ENCODE measurements at places on chromosomes 2 and 18. TPM values are rescaled to one million over a fixed set of nuclear protein-coding genes. Genes with fewer than 3 reads are reported as not detected.
A peak's percentile ranks its signal among the peaks of the same experiment; 100 is the strongest.

- no peak for DNase-seq
Observed at GRCh38 chr2:8877894-8878293, 40.5 kb upstream of the KIDINS220 start.

- DNase-seq = no peak
Observed at GRCh38 chr2:63051795-63052333, 1.2 kb downstream of the OTX1 start.

DNA sequence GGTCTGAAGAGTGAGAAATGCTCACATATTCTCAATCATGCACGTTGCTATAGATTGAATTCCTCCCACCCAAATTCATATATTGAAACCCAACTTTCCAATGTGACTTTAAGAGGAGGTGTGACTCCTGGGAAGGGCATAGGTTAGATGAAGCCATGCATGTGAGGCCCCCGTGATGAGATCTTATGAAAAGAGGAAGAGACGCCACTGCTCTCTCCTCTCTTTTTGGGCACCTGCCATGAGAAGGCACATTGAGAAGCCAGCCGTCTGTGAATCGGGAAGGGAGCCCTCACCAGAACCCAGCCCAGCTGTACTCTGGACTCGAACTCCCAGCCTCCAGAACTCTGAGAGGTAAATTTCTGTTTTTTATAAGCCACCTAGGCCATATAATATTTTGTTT, 842.6 kb upstream of the SALL3 start:
- no peak for DNase-seq

GRCh38 chr2:36362291-36362690, 6.7 kb downstream of the CRIM1 start:
- DNase-seq = no peak

DNA sequence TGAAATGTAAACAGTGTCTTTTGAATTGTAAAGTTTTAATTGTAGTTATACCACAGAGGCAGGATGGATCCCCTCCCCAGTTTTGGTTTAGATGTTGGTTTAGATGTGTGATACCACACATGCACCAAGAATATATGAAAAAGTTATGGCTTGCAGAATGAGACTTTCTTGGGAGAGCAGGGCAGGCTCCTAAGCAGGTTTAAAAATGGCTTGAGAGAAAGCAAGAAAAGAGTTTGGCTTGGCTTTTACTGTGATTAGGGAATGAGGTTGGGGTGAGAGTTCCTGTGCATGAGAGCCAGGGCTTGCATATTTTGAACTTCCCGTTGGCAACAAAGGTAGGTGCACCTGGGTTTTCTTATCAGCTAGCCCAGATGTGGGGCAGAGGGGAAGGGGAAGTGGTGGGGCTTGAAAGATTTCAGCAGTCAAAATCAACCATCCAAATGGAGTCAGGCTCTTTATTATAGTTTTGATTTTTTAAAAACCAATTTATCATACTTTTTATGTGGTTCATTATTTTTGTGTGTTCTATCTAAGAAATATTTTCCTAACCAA, 246.9 kb downstream of the MTX2 start:
- no peak for DNase-seq

DNA sequence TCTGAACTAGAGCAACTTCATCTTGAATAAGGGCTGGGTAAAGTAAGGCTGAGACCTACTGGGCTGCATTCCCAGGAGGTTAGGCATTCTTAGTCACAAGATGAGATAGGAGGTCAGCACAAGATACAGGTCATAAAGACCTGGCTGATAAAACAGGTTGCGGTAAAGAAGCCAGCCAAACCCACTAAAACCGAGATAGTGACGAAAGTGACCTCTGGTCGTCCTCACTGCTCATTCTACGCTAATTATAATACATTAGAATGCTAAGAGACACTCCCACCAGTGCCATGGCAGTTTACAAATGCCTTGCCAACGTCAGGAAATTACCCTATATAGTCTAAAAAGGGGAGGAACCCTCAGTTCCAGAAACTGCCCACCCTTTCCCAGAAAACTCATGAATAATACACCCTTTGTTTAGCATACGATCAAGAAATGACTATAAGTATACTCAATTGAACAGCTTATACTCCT, 109.1 kb downstream of the FIGN start:
- DNase-seq = no peak

DNA sequence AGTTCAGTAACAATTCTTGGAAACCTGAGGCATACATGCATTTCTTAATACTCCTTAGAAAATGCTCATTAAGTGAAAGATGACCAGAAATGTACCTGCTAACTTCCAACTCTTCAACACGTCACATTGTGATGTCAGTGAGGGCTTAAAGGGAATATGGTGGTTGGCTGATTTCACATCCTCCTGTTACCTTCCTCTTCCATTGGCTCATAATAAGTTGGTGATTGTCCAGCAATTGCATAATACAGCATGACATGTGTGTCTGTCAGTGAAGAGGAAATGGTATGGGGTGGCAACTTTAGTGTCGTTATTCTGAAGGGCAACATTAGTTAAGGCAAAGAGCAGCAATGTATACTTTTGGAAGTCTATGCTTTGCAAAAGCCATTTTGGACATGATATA, 26.0 kb downstream of the PLEK start:
- DNase-seq = no peak

DNA sequence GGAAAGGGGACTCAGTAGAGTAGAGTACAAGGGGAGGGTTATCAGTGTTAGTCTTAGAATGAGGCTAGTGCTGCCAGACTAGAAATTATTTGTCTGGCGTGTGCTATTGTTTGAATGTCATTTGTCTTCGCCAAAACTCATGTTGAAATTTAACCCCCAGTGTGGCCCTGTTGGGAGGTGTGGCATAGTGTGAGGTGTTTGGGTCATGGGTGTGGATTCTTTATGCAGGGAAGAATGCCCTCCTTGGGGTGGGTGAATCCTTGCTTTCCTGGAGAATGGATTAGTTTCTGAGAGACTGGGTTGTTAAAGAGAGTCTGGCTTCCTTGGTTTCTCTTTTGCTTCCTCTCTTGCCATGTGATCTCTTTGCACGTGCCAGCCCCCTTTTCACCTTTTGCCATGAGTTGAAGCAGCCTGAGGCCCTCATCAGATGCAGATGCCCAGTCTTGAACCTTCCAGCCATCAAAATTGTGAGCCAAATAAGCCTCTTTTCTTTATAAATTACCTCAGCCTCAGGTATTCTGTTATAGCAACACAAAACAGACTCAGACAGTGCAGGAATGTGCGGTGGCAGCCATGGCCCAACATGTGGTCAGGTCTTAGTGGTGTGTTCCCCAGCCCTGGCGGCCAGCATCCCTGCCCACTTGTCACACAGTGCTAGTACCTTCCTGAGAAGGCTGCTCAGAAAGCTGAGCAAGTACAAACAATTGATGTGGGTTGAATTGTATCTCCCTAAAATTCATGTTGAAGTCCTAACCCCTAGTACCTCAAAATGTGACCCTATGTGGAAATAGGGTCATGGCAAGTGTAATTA, 48.4 kb upstream of the NAB1 start:
- no peak for DNase-seq

GRCh38 chr2:20602803-20603202, 48.1 kb downstream of the HS1BP3 start:
- no peak for DNase-seq

DNA sequence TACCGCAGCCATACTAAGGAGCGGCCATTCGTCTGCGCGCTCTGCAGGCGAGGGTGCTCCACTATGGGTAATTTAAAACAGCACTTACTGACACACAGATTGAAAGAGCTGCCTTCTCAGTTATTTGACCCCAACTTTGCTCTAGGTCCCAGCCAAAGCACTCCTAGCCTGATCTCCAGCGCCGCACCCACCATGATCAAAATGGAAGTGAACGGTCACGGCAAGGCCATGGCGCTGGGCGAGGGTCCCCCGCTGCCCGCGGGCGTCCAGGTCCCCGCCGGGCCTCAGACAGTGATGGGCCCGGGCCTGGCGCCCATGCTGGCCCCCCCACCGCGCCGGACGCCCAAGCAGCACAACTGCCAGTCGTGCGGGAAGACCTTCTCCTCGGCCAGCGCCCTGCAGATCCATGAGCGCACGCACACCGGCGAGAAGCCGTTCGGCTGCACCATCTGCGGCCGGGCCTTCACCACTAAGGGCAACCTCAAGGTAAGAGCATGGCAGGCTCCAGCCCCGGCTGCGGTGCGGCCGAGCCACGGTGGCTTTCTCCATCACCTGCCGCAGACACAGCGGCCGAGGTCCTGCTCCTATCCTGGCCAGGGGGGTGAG, 15.5 kb downstream of the SALL3 start:
- peak; percentile 69 for DNase-seq

GRCh38 chr18:38453880-38454279, 888.3 kb upstream of the CELF4 start:
- no peak for DNase-seq

GRCh38 chr2:73059106-73059505, 12.4 kb downstream of the SFXN5 start:
- DNase-seq = no peak

DNA sequence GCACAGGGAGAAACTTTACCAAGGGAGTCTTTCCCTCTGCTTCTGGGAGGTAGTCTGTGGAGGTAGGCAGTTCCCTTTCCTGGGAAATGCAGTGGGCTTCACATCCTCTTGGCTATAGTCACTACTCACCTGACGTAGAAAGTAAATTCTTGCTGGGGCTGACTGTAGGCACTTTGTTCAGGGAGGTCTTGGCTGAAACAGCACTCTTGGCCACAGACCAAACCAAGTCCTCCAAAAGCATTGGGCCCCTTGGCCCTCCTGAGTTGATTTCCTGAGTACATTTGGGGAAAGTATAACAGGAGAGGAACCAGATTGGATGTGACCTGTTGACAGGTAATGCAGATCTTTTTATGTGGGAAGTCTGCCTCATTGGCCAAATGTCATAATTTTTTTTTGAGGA, 108.9 kb downstream of the MGAT5 start:
- DNase-seq = no peak

GRCh38 chr2:99974682-99975375, 167.6 kb downstream of the AFF3 start:
- DNase-seq = no peak

- no peak for DNase-seq
Observed at GRCh38 chr2:10441948-10442347, 6.2 kb downstream of the ODC1 start.

DNA sequence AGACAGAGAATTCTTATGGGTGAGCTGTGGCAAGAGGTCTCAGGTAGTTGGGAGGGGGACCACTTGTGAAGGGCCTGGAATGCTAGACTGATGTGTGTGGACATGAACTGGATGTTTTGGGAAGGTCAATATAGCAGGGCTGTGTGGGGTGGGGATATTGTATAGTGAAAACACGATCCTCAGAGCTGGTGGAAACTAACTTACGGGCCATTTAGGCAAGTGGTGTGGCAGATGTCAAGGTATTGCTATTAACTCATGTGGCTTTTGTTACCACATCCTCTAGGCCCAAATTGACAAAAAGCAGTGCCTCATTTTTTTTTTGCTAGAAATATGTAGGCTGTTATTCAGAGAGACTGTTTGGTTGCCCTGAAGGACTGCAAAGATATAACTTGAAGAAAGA, 8.0 kb upstream of the GALNT1 start:
- no peak for DNase-seq

DNA sequence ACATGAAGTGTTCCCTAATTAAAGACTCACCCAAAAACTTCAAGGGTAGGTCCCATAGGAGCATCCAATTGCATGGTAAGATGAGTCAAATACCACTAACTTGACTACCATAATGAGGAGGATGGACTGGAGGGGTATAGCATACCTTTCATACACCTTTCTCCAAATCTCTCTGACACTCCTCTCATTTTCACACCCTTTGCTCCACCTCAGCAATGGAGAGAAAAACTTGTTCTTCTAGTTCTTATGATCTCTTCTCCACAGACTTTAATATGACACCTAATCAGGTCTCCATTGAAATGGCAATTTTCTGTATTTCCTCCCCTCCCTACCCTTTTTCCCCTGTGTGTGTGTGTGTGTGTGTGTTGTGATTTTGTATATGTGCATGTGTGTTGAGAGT, 41.1 kb upstream of the MAP2 start:
- DNase-seq = no peak

GRCh38 chr2:1723397-1724042, 20.8 kb downstream of the PXDN start:
- no peak for DNase-seq

DNA sequence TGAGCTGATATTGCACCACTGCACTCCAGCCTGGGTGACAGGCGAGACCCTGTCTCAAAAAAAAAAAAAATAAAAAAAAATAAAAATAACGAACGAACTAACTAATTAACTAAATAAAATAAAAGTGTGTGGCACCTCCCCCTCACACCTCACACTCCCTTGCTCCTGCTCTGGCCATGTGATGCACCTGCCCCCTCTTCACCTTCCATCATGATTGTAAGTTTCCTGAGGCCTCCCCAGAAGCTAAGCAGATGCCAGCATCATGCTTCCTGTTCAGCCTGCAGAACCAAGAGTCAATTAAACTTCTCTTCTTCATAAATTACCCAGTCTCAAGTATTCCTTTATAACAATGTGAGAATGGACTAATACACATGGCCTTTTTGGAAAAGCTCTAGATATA, 232.1 kb downstream of the TGIF1 start:
- DNase-seq = no peak

DNA sequence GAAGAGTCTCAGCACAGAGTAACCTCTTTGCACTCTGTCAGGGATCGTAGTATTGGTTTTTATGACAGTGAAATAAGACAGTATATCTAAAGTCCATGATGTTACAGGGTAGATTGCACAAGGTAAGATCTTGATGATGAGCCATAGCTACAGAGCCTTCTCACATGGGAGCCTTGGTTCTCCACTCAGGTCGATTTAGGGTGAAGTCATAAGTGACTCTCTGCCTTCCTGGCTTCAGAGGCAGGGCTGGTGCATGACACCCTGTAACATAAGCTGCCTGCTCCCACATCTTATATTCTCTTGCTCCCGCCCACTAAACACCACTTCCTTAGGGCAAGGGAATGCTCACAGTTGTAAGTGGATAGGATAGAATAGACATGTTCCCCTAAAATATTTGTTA, 13.3 kb downstream of the DAPL1 start:
- DNase-seq = no peak

GRCh38 chr2:39779927-39780326, 869 bp upstream of the THUMPD2 start:
- no peak for DNase-seq

Gene BOLL
- not detected for polyA plus RNA-seq

Gene EMILIN1
- 191 TPM for polyA plus RNA-seq

Gene SP140
- 1.00 TPM for polyA plus RNA-seq

Gene PRKAG3
- polyA plus RNA-seq = not detected

Gene PTRHD1
- polyA plus RNA-seq = 51.5 TPM

Gene GAD1
- polyA plus RNA-seq = 0.48 TPM

Gene CDK15
- 0.24 TPM for polyA plus RNA-seq

Gene ZNF532
- 146 TPM for polyA plus RNA-seq

Gene EPHA4
- polyA plus RNA-seq = 24.5 TPM

Gene FNDC4
- polyA plus RNA-seq = 14.2 TPM

Gene IL1RL1
- polyA plus RNA-seq = 0.21 TPM

Gene GCKR
- polyA plus RNA-seq = 0.58 TPM

Gene ERMN
- 0.34 TPM for polyA plus RNA-seq
